ENCODE measurements at places on chromosomes 6 and 20.

GRCh38 chr6:131552572-131552971 lies 20.5 kb upstream of the ARG1 start:
- no peaks in the 10 kb centered on the region for H3K4me1 ChIP-seq
- DNase-seq = no peak
- no peaks in the 10 kb centered on the region for H3K36me3 ChIP-seq
- H3K27ac ChIP-seq = no peak overlapping the region
- no peaks in the 10 kb centered on the region for H3K27me3 ChIP-seq

DNA sequence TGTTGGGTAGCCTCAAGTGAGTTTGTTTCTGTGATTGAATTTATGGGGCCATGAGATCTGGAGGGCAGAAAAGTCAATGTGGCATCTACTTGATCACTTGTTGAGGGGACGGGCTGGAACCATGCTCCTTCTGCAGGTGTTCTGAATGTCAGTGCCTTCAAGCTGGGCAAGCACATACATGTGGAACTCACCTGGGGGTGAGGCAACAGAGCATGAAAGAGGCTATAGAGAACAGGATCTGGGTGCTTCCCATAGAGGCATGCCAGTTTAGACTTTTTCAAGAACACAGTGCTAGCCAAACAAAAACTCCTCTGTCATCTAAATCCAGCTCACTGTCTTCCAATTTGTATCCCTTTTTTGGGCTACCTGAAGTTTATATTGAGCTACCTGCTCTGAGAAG lies 77.8 kb upstream of the SLC35B3 start:
- no peaks in the 10 kb centered on the region for H3K36me3 ChIP-seq
- no peaks in the 10 kb centered on the region for H3K27me3 ChIP-seq
- no peaks in the 10 kb centered on the region for H3K4me1 ChIP-seq

GRCh38 chr6:38982470-38982869 lies 66.1 kb upstream of the GLP1R start:
- no peaks in the 10 kb centered on the region for H3K27me3 ChIP-seq
- no peak overlapping the region for H3K4me3 ChIP-seq
- H3K36me3 ChIP-seq = no peaks in the 10 kb centered on the region

GRCh38 chr6:108113557-108114519 lies 39.3 kb upstream of the OSTM1 start:
- H3K4me3 ChIP-seq = no peak overlapping the region
- peaks cover 41% of the 10 kb centered on the region for H3K27me3 ChIP-seq
- DNase-seq = no peak
- H3K36me3 ChIP-seq = no peaks in the 10 kb centered on the region
- no peak overlapping the region for H3K27ac ChIP-seq

DNA sequence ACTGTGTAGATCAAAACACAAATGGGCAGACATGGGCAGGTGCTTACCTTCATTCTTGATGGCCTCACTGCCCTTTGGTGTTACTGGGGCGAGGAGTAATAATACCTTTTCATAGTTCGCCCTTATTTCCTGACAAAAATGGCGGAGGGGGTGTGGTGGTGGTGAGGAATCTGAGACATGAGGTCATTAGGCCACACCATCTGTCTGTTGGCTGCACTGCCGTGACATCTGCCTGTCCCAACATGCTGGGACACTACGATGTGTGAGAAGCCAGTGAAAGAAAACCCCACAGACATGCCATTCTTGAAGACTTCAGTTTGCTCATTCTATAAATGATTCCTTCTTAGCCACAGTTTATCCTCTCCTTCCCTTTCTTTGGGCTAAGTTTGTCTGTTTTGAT lies 13.4 kb upstream of the MAPRE1 start:
- H3K27ac ChIP-seq = no peak overlapping the region
- H3K4me3 ChIP-seq = no peak overlapping the region
- no peaks in the 10 kb centered on the region for H3K4me1 ChIP-seq
- DNase-seq = peak; percentile 34
- H3K27me3 ChIP-seq = no peaks in the 10 kb centered on the region
- peaks cover 43% of the 10 kb centered on the region for H3K36me3 ChIP-seq

- peaks cover 5% of the 10 kb centered on the region for H3K4me1 ChIP-seq
- H3K4me3 ChIP-seq = no peak overlapping the region
- no peaks in the 10 kb centered on the region for H3K36me3 ChIP-seq
- H3K27me3 ChIP-seq = no peaks in the 10 kb centered on the region
- DNase-seq = no peak
These were observed 110.0 kb upstream of the PMEPA1 start for GRCh38 chr20:57819691-57820380.

- no peaks in the 10 kb centered on the region for H3K27me3 ChIP-seq
- H3K4me3 ChIP-seq = no peak overlapping the region
- DNase-seq = no peak
- peaks cover 4% of the 10 kb centered on the region for H3K4me1 ChIP-seq
These were observed 79.6 kb downstream of the OLIG3 start for GRCh38 chr6:137414599-137414998.

- no peaks in the 10 kb centered on the region for H3K4me1 ChIP-seq
- no peaks in the 10 kb centered on the region for H3K36me3 ChIP-seq
- H3K27ac ChIP-seq = no peak overlapping the region
- no peak for DNase-seq
- H3K4me3 ChIP-seq = no peak overlapping the region
These were observed 226.2 kb downstream of the SYNDIG1 start for GRCh38 chr20:24695529-24696225.

DNA sequence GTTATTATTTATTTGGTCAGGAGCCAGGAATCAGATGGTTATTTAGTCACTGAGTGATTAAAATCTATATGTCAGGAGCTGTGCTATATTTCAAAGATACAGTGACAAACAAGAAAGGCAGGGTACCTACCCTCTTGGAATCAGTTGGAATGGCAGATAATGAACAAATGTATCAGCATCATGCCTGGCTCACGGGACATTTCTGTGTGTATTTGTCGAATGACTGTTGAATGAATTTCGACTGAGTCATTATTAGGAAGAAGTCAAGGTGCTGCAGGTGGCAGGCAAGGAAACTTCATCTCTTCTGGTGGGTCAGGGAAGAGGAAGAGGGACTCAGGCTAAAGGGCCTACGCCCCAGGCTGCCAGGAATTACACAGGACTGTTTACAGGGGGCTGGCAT lies 13.6 kb downstream of the PKIG start:
- H3K4me3 ChIP-seq = no peak overlapping the region
- peaks cover 6% of the 10 kb centered on the region for H3K4me1 ChIP-seq
- no peaks in the 10 kb centered on the region for H3K27me3 ChIP-seq
- H3K36me3 ChIP-seq = no peaks in the 10 kb centered on the region

- peak; percentile 18 for DNase-seq
- no peak overlapping the region for H3K27ac ChIP-seq
- H3K36me3 ChIP-seq = no peaks in the 10 kb centered on the region
- H3K4me1 ChIP-seq = no peaks in the 10 kb centered on the region
- no peaks in the 10 kb centered on the region for H3K27me3 ChIP-seq
- H3K4me3 ChIP-seq = no peak overlapping the region
These were observed 45.6 kb downstream of the DUSP22 start for GRCh38 chr6:337805-338368.

GRCh38 chr20:57325632-57326356 lies 3.8 kb upstream of the SPO11 start:
- DNase-seq = no peak
- H3K4me3 ChIP-seq = no peak overlapping the region
- H3K27ac ChIP-seq = no peak overlapping the region
- H3K27me3 ChIP-seq = no peaks in the 10 kb centered on the region
- no peaks in the 10 kb centered on the region for H3K36me3 ChIP-seq

DNA sequence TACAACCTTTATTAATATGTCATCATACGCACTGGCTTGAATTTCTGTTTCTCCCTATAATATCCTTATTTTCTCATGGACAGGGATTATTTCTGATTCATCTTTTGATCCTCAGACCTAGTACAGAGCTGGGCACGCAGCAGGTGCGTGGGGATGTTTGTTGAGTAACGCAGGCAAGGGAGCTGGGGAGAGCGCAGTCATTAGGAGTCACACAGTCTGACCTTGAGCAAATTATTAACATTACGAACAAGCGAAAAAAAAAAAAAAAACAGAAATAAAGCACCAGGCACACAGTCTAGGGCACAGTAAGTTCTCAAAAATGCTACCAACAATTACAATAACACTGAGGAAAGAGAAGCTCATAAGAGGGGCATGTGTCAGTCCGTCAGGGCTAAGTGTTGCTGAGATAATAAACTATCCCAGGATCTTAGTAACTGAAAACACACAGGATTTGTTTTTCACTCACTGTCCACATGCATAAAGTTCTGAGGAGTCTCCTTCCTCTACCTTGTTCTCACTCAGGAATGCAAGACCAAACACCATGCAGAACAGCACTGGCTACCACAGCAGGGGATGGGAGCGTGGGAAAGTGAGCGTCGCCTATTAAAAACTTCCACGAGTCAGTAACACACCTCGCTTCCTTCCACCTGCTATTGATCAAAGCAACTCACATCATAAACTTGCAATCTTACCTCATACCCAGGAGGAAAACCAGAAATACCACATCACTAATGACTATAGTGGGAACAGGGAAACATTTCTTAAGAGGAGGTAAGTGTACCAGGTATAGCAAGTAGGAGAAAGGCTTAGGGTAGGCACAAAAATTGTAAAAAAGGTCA lies 56.9 kb downstream of the PDE10A start:
- H3K27me3 ChIP-seq = no peaks in the 10 kb centered on the region
- H3K4me3 ChIP-seq = no peak overlapping the region
- H3K27ac ChIP-seq = no peak overlapping the region
- no peaks in the 10 kb centered on the region for H3K4me1 ChIP-seq
- H3K36me3 ChIP-seq = no peaks in the 10 kb centered on the region
- DNase-seq = peak; percentile 76

DNA sequence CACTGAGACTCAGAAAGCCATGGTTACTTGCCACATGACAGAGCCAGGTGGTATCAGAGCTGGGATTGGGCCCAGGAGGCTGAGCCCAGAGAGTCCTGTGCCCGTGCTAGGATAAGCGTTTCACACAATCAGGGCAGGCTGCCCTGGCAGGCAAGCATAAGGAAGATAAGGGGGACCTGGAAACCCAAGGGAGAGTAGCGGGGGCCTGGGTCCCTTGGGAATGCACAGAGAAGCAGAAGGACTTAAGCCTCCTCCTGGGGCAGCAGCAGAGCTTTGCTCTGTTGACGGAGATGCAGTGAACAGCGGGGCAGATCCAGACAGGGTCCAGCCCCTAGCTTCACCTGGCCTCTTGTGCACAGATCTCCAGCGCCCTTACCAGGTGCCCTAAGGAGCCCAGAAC lies 8.7 kb downstream of the TRIB3 start:
- no peak overlapping the region for H3K4me3 ChIP-seq
- H3K36me3 ChIP-seq = peaks cover 36% of the 10 kb centered on the region
- H3K27ac ChIP-seq = no peak overlapping the region
- H3K27me3 ChIP-seq = no peaks in the 10 kb centered on the region

GRCh38 chr6:105991561-105992314 lies 94.4 kb upstream of the PRDM1 start:
- H3K27ac ChIP-seq = no peak overlapping the region
- peak overlapping the region; percentile 23 for H3K4me3 ChIP-seq
- H3K4me1 ChIP-seq = peaks cover 17% of the 10 kb centered on the region

- H3K27me3 ChIP-seq = no peaks in the 10 kb centered on the region
- H3K4me3 ChIP-seq = no peak overlapping the region
- H3K36me3 ChIP-seq = no peaks in the 10 kb centered on the region
- DNase-seq = no peak
- H3K27ac ChIP-seq = no peak overlapping the region
These were observed 1.4 kb downstream of the C6orf15 start for GRCh38 chr6:31110825-31111582.

DNA sequence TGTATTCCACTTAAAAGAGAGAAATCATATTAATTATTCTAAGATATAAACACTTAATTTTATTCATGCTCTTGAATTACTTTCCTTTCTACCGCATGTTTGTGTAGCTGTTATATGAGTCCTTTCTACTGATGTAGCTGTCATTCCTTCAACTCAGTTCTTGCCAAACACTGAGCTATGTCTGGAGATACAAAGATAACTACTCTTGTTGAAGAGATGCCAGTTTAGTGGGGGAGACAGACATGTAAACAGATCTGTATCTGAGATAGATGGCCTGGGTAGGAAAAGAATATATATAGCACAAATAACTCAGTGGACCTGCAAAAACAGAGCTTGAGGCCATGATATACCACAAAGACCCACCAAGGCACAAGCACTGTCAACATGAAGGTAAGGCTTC lies 157.3 kb downstream of the BTBD9 start:
- no peaks in the 10 kb centered on the region for H3K27me3 ChIP-seq
- no peak for DNase-seq
- H3K36me3 ChIP-seq = no peaks in the 10 kb centered on the region
- peaks cover 3% of the 10 kb centered on the region for H3K4me1 ChIP-seq
- H3K4me3 ChIP-seq = no peak overlapping the region
- H3K27ac ChIP-seq = no peak overlapping the region

- DNase-seq = no peak
- no peak overlapping the region for H3K4me3 ChIP-seq
These were observed 22.6 kb downstream of the DYNLT1 start for GRCh38 chr6:158621694-158622544.

- no peak for DNase-seq
- no peak overlapping the region for H3K27ac ChIP-seq
- no peaks in the 10 kb centered on the region for H3K4me1 ChIP-seq
These were observed 285.6 kb upstream of the ID4 start for GRCh38 chr6:19551611-19552010.

DNA sequence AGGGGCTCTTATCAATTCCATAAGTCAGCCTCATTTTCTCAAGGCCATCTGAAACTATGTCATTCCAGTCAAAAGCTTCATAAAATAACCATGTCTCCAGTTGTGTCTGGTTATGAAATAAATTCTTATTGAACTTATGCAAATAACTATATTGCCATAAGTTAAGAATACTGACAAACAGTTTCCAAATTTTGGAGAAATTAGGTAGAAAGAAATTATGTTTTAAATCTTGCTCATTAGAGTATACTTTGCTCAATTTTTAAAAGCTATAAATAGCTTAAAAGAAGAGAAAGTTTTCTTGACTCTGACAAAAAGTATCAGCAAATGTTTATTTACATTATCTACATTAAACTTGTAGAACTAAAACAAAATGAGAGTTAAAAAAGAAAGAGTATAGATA lies 63.0 kb upstream of the MRAP2 start:
- H3K27ac ChIP-seq = no peak overlapping the region
- no peaks in the 10 kb centered on the region for H3K4me1 ChIP-seq
- H3K27me3 ChIP-seq = no peaks in the 10 kb centered on the region

DNA sequence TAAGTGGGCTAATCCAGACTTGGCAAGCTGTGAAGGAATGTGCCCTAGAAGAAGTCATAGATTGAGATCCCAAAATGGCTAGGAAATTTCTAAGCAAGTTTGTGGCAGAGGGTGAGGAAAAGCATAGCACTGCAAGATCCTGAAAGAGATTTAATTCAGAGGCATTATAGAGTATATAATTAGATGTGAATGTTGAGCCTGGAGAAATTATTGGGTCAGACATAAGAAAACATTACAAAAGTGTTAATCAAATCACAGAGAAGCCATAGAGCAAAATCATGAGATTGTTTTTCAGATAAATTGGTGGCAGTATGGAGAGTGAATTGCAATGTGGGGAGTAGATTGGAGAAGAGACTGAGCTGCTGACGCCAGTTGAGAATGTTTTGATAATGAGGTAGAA lies 90.0 kb downstream of the CD2AP start:
- no peaks in the 10 kb centered on the region for H3K4me1 ChIP-seq
- H3K4me3 ChIP-seq = no peak overlapping the region
- H3K27ac ChIP-seq = no peak overlapping the region

GRCh38 chr20:60136645-60137401 lies 178.6 kb downstream of the CDH26 start:
- no peaks in the 10 kb centered on the region for H3K36me3 ChIP-seq
- no peak overlapping the region for H3K4me3 ChIP-seq
- DNase-seq = no peak
- H3K4me1 ChIP-seq = no peaks in the 10 kb centered on the region
- no peak overlapping the region for H3K27ac ChIP-seq
- no peaks in the 10 kb centered on the region for H3K27me3 ChIP-seq

- no peak overlapping the region for H3K27ac ChIP-seq
- no peak for DNase-seq
- no peaks in the 10 kb centered on the region for H3K36me3 ChIP-seq
- no peak overlapping the region for H3K4me3 ChIP-seq
These were observed 325.7 kb downstream of the SAMD5 start for GRCh38 chr6:147834084-147834776.

All from trophoblast cell (in vitro differentiated cells and primary cell).